ENCODE measurements at places on chromosomes 7 and 10. TPM values are rescaled to one million over a fixed set of nuclear protein-coding genes. Genes with fewer than 3 reads are reported as not detected.

The WNT2 gene
- not detected for total RNA-seq

The PRKG1 gene
- total RNA-seq = not detected

The FGFBP3 gene
- total RNA-seq = 0.71 TPM

The LIMK1 gene
- 44.7 TPM for total RNA-seq

The UBE3C gene
- 55.2 TPM for total RNA-seq

The SH2D4B gene
- total RNA-seq = not detected

The OPALIN gene
- not detected for total RNA-seq

The CAMK2B gene
- not detected for total RNA-seq

The SPAM1 gene
- not detected for total RNA-seq

The HYAL4 gene
- not detected for total RNA-seq

The GPR158 gene
- total RNA-seq = not detected

The TFR2 gene
- total RNA-seq = 4.2 TPM

The MACROH2A2 gene
- total RNA-seq = not detected

The SEMA3D gene
- not detected for total RNA-seq

The RBP4 gene
- not detected for total RNA-seq

The SNCG gene
- total RNA-seq = not detected

The H2AZ2 gene
- total RNA-seq = 188 TPM

The DENND2A gene
- total RNA-seq = not detected

All from Karpas-422 (cell line).